ENCODE measurements at places on chromosomes 12 and 14. TPM values are rescaled to one million over a fixed set of nuclear protein-coding genes. Genes with fewer than 3 reads are reported as not detected.

The PTHLH gene
- polyA plus RNA-seq = 31.3 TPM

The CCDC175 gene
- 5.4 TPM for polyA plus RNA-seq

The CEBPE gene
- not detected for polyA plus RNA-seq

The CFAP73 gene
- not detected for polyA plus RNA-seq

The MIP gene
- 0.51 TPM for polyA plus RNA-seq

The OAS2 gene
- polyA plus RNA-seq = 0.34 TPM

The CLEC1B gene
- not detected for polyA plus RNA-seq

The STXBP6 gene
- polyA plus RNA-seq = not detected

The PPP1R36 gene
- polyA plus RNA-seq = 0.19 TPM

The CD4 gene
- 1.4 TPM for polyA plus RNA-seq

The TBC1D30 gene
- polyA plus RNA-seq = 4.3 TPM

The SERPINA9 gene
- polyA plus RNA-seq = not detected

The TEAD4 gene
- polyA plus RNA-seq = 1.3 TPM

The FGF23 gene
- polyA plus RNA-seq = not detected

The LBHD2 gene
- polyA plus RNA-seq = not detected

The RPGRIP1 gene
- 0.74 TPM for polyA plus RNA-seq

The KRT83 gene
- not detected for polyA plus RNA-seq

The IKBIP gene
- 1.2 TPM for polyA plus RNA-seq

The APOLD1 gene
- 1.4 TPM for polyA plus RNA-seq

The LALBA gene
- polyA plus RNA-seq = not detected

The DDN gene
- polyA plus RNA-seq = 1.3 TPM

The ZNF605 gene
- polyA plus RNA-seq = 14.6 TPM

The ZNF891 gene
- 0.74 TPM for polyA plus RNA-seq

The BIN2 gene
- not detected for polyA plus RNA-seq

The SIRT4 gene
- 6.4 TPM for polyA plus RNA-seq

The SMIM41 gene
- polyA plus RNA-seq = not detected

The SDR9C7 gene
- 0.54 TPM for polyA plus RNA-seq

The CIDEB gene
- 3.6 TPM for polyA plus RNA-seq

The DACT1 gene
- polyA plus RNA-seq = 1.9 TPM

The SP1 gene
- polyA plus RNA-seq = 2.2 TPM

The APEX1 gene
- polyA plus RNA-seq = 84.3 TPM

The TSHR gene
- 2.9 TPM for polyA plus RNA-seq

The KRT1 gene
- polyA plus RNA-seq = not detected

The GUCY2C gene
- polyA plus RNA-seq = not detected

The JPH4 gene
- 8.0 TPM for polyA plus RNA-seq

The FUT8 gene
- polyA plus RNA-seq = 22.7 TPM

The SYCP3 gene
- 6.0 TPM for polyA plus RNA-seq

The FIGNL2 gene
- not detected for polyA plus RNA-seq

The PDE3A gene
- 2.7 TPM for polyA plus RNA-seq

The PLEKHG7 gene
- not detected for polyA plus RNA-seq

The PCED1B gene
- not detected for polyA plus RNA-seq

The MGST1 gene
- polyA plus RNA-seq = 88.5 TPM

The NRL gene
- not detected for polyA plus RNA-seq

Data from Purkinje cell (primary cell).